ENCODE measurements at places on chromosomes 4 and X.

DNA sequence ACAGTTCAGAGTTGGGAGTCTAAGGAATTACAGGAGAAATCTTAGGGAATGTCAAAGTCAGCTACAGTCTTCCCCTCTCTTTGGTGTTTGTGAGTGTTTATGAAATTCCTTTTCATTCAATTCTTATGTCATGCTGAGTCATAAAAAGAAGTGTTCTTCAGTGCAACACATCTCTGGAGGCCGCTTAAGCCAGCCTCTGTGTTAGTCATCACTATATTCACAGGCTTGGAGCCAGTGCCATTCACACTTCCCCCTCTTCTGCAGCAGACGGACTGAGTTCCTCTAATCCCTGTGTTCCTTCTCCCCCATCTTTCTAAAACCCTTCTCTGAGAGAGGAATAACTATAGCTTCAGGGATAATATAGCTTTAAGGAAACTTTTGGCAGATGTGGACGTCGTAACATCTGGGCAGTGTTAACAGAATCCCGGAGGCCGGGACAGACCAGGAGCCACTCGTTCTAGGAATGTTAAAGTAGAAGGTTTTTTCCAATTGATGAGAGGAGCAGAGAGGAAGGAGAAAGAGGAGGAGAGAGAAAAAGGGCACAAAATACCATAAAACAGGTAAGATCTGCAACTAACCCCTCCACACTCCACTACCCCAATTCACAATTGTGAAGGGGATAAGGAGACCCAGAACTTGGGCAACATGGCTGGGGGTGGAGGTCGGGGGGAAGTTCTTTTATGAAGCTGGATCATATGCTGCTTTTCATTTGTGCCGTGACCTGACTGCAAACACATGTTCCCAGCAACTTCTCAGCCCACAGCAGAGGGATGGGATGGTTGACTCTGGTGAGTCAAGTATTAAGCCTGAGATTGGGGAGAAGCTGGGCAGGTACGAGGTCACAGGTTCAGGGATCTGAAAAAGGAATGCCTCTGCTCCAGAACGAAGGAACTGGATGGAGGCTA, at the start of gene SRPX2:
Gene SRPX2, plus strand, starts transcription at position 244 of the 905 bp plus-strand sequence. CDS start 2,124 bp downstream, outside the sequence.
- DNase-seq = no peak

DNA sequence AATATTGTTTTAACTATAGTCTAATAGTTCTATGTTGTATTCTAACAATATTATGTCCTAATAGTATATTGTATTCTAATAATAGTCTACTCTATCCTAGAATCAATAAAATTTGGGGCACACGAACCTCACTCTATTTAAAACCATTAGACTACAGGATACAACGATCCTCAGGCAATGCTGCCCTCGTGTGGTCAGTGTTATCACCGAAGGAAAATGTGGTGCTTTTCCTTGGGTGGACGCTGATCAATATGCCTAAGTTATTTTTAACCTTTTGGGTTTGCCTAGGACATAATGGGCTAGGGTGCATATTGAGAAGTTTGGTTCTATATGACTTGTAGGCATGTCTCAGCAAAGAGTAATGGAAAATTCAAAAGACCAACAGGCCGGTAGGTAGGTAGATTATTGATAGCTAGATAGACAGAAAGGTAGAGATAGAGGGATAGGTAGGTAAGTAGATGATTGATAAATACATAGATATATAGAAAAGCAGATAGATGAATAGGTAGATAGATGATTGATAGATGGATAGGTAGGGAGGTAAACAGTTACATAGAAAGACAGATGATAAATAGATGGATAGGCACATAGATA, 75.1 kb downstream of the PRKX start:
- peak; percentile 38 for DNase-seq

GRCh38 chrX:78105944-78106650, 2.0 kb downstream of the PGK1 start:
- no peak for DNase-seq

DNA sequence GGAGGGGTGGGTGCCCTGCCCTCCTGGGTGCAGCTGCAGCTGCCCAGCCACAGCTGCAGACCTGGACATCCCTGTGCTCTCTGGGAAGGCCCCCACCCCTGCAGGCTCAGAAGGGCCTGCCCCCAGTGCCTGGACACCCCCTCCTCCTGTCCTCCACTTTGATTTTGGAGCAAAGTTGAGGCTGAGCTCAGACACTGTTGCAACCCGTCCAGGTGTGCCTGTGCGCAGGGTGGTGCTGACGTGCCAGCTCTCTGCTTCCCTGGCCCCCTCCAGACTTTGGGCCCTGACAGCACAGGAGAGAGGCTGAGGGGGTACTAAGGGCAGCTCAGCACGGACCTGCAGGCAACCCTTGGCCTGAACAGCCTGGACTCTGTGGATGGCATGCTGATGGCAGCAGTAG, 750.3 kb downstream of the ARAP2 start:
- no peak for DNase-seq

DNA sequence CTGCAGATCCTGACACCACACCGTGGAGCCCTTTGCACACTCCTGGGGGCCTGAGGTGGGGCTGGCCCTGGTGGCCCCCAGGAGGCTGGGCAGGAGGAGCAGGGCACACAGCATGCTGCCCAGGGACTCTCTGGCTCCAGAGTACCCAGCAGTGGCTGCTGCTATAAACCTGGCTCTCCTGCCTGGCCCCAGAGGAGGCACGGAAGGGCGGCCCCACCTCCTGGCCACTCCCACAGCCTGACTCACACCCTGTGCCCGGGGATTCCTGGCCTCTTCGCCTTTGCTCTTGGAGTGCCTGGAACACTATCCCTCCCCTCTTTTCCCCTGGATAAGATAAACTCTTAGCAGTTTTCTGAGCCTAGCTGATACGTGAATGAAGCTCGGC, at the start of gene PSAPL1:
Gene PSAPL1, minus strand, starts transcription at position 165 of the 385 bp plus-strand sequence. Its CDS starts 51 bp downstream, at position 114.
- DNase-seq = peak; percentile 43

- DNase-seq = no peak
Measured at GRCh38 chrX:134625315-134625718, 33.0 kb downstream of the PLAC1 start.

GRCh38 chrX:72041871-72042851, 89.6 kb downstream of the RTL5 start:
- no peak for DNase-seq

DNA sequence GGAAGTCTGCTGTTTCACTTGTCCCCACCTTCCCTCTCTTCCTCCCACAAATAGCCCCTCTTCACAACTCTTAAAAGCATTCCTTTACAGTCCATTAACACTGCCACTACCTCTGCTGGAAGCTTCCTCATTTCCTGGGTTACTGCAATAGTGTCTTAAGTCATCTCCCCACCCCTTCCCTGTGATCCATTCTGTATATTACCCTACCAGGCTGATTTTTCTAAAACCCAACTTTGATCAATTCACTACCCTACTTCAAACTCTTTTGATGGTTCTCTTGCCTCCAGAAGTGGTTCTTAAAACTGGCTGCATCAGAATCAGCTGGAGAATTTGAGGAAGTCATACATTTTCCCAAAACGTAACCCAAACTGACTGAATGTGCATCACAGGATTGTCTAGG, 8.8 kb upstream of the XIAP start:
- no peak for DNase-seq

DNA sequence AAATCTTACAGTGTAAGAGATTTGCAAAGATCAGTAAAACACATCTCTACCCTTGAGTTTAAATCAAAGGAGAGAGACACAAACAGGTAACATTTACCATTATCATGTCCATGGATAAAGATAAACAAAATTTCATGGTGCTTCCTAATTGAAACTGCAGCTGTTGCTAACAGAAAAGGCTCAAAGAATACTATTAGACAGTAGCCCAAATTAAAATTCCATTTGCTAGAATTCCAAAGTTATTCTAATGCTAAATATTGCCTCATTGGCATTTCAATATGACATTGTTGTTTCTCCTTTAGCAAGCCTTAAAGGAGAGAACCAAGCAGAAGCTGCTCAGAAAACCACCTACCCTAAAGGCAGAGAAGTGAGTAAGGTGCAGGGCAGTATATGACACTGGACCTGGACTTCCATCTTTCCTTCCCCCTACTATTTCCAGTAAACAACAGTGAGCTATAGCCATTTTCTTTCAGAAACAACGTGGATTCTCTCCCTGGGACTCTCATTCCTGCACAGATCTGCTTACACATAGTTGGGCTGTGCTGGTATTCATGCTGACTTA, 19.5 kb upstream of the ZCCHC13 start:
- DNase-seq = no peak

- DNase-seq = no peak
Measured at GRCh38 chrX:79259073-79259689, 108.0 kb downstream of the ITM2A start.

DNA sequence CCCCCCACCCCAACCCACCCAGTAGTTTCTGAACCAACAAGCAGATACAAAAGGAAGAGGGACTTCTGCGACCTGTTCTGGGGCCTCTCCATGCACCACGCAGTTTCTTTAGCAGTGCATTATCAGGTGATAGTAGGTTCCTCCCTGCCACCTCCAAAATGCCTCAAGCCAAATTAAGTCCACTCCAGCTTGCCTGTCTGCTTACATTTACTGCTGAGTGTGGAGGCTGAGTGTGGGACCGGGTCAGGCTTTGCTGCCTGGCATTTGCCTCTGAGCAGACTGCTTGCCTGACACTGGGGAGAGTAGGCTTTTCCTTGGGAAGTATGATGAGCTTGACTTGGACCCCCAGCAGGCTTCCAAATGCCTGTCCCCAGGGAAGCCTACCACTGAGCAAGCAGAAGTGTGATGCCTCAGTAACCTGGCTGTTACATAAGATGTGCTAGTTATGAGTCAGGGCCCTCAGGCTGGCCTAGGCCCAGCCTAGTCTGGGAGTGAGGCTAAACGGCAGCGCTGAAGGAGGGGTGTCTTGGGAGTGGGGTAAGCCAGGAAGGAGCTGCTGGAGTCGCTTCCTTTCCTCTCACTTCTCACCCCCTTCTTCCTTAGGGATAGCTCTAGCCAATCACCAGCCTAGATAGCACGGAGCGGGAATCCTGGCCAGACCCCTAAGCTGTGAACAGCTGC, 9.0 kb downstream of the TSC22D3 start:
- no peak for DNase-seq

- no peak for DNase-seq
Measured at GRCh38 chr4:24256066-24256465, 328.3 kb downstream of the DHX15 start.

- DNase-seq = no peak
Measured at GRCh38 chr4:137266511-137266910, 265.8 kb downstream of the PCDH18 start.

Measured in WTC11 (cell line).